ENCODE measurements at places on chromosomes 2 and 18. TPM values are rescaled to one million over a fixed set of nuclear protein-coding genes. Genes with fewer than 3 reads are reported as not detected.
A peak's percentile ranks its signal among the peaks of the same experiment; 100 is the strongest.

DNA sequence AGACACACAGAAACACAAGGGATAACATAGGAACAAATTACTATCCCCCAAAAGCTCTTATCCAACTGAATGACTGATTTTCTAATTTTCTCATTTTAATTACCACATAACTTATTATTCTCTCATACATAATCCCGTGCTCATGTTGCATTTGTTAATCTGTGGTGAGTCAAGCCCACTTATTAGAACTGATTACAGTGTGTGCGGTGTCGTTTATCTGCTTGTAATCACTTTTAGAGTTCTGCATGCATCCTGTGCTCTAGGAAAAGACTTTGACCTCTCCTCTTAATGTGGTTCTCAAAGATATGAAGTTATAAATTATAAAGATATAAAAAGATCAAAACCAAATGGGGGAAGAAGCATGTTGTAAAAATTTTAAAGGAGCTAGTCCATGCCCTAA, 29.7 kb downstream of the CNDP1 start:
- no peak for DNase-seq
- no peak overlapping the region for H3K4me3 ChIP-seq
- H3K4me1 ChIP-seq = no peaks in the 10 kb centered on the region
- H3K36me3 ChIP-seq = no peaks in the 10 kb centered on the region
- peaks cover 24% of the 10 kb centered on the region for H3K27me3 ChIP-seq

DNA sequence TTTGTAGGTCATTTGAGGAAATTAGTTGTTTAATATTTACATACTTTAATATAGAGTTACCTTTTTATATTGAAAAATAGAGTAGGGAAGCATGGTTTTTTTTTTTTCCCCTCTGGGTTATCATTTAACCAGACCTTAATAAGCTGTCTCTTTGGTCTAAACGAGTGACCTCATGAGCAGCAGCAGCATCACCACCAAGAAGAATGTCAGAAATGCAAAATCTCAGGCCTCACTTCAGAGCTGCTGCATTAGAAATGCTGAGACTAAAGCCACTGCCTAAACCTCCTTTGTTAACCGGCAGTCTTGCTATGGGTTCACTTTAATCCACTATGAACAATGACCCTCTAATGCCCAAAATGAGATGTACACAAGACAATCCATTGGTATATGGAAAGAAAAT, 733.7 kb upstream of the FAM98A start:
- no peaks in the 10 kb centered on the region for H3K36me3 ChIP-seq
- H3K4me3 ChIP-seq = no peak overlapping the region
- H3K27me3 ChIP-seq = no peaks in the 10 kb centered on the region
- no peak overlapping the region for H3K27ac ChIP-seq
- H3K4me1 ChIP-seq = no peaks in the 10 kb centered on the region

- H3K27ac ChIP-seq = no peak overlapping the region
- H3K27me3 ChIP-seq = no peaks in the 10 kb centered on the region
- peaks cover 8% of the 10 kb centered on the region for H3K4me1 ChIP-seq
- DNase-seq = no peak
- H3K36me3 ChIP-seq = peaks cover 8% of the 10 kb centered on the region
Measured at GRCh38 chr2:207830778-207831438, 61.2 kb upstream of the FZD5 start.

GRCh38 chr2:134706587-134707329, 12.0 kb downstream of the TMEM163 start:
- peaks cover 2% of the 10 kb centered on the region for H3K36me3 ChIP-seq
- H3K4me1 ChIP-seq = peaks cover 8% of the 10 kb centered on the region
- peaks cover 64% of the 10 kb centered on the region for H3K27me3 ChIP-seq
- no peak overlapping the region for H3K27ac ChIP-seq
- peak overlapping the region; percentile 6 for H3K4me3 ChIP-seq
- DNase-seq = no peak

The DNAH7 gene
- 0.20 TPM for total RNA-seq

The ANKRD30B gene
- total RNA-seq = not detected

- no peaks in the 10 kb centered on the region for H3K27me3 ChIP-seq
- H3K4me3 ChIP-seq = no peak overlapping the region
- no peaks in the 10 kb centered on the region for H3K36me3 ChIP-seq
- no peak for DNase-seq
- H3K27ac ChIP-seq = no peak overlapping the region
Measured at GRCh38 chr2:227821043-227821942, 7.7 kb downstream of the CCL20 start.

DNA sequence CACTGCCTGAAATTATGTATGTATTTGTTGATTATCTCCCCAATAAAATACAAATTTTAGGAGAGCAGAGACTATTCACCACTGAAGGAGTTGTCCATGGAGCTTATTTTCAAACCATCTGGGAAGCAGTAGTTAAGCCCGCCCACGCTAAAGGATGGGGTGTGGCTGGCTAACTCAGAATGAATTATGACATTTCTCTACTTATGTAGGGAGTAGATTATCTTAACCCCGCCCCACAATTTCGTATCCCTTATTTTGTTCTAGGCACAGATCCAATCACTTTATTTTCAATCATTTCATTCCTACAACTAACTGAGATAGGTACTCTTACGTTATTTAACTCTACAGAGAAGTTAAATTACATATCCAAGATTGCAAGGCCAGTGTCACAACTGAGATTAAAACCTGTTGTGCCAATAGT, 1.4 kb upstream of the LAPTM4A start:
- H3K27ac ChIP-seq = no peak overlapping the region
- H3K4me3 ChIP-seq = no peak overlapping the region
- no peaks in the 10 kb centered on the region for H3K27me3 ChIP-seq
- H3K36me3 ChIP-seq = no peaks in the 10 kb centered on the region

- H3K27me3 ChIP-seq = peaks cover 6% of the 10 kb centered on the region
- no peak for DNase-seq
- no peak overlapping the region for H3K4me3 ChIP-seq
- H3K27ac ChIP-seq = no peak overlapping the region
Measured at GRCh38 chr2:55587-56448, 9.5 kb upstream of the FAM110C start.

The MATN3 gene
- 17.0 TPM for total RNA-seq

Data from chondrocyte (in vitro differentiated cells).